ENCODE measurements at places on chromosomes 16 and 17. TPM values are rescaled to one million over a fixed set of nuclear protein-coding genes. Genes with fewer than 3 reads are reported as not detected.

Gene SLC16A13
- 0.94 TPM for total RNA-seq

Gene NUDT7
- 36.3 TPM for total RNA-seq

Gene OR1D2
- total RNA-seq: not detected

Gene C16orf74
- 1.1 TPM for total RNA-seq

Gene HIGD1B
- 5.5 TPM for total RNA-seq

Gene SMIM36
- not detected for total RNA-seq

Gene CTRB2
- total RNA-seq: not detected

Gene EXOC3L1
- total RNA-seq: 3.0 TPM

- DNase-seq: no peak
Observed at GRCh38 chr17:65920996-65921395, 270.9 kb downstream of the CEP112 start.

- DNase-seq: no peak
Observed at GRCh38 chr17:29624586-29624985, 1.9 kb upstream of the CORO6 start.

DNA sequence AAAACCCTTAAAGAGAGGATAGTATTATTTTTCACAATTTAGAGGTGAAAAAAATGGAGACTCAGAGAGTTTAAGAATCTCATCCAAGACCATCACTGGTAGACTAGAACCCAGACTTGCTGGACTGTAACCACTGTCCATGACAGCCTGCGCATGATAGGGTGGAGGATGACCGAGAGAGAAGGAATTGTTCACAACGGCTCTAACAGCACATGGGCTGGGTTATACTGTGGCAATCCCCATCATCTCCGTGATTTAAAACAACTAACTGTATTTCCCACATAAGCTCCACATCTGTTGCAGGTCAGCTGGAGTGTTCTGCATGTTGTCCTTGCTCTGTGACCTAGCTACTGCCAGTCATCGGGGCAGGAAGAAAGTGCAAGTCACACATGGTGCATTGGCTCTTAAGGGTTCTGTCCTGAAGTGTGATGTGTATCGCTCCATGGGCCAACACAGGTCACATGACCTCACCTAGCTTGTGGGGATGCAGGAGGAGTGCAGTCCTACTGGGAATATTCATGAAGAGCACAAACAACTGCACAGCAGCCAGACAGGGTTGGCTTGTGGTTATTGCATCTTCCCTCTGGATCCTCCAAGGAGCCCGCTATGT is 131.2 kb upstream of the MPHOSPH6 start:
- no peak for DNase-seq

GRCh38 chr17:4786106-4786511 is at the start of gene VMO1:
Gene VMO1, minus strand, starts transcription at chr17:4786364. Its CDS starts 12 bp downstream, at chr17:4786352.
- DNase-seq: peak; percentile 76

DNA sequence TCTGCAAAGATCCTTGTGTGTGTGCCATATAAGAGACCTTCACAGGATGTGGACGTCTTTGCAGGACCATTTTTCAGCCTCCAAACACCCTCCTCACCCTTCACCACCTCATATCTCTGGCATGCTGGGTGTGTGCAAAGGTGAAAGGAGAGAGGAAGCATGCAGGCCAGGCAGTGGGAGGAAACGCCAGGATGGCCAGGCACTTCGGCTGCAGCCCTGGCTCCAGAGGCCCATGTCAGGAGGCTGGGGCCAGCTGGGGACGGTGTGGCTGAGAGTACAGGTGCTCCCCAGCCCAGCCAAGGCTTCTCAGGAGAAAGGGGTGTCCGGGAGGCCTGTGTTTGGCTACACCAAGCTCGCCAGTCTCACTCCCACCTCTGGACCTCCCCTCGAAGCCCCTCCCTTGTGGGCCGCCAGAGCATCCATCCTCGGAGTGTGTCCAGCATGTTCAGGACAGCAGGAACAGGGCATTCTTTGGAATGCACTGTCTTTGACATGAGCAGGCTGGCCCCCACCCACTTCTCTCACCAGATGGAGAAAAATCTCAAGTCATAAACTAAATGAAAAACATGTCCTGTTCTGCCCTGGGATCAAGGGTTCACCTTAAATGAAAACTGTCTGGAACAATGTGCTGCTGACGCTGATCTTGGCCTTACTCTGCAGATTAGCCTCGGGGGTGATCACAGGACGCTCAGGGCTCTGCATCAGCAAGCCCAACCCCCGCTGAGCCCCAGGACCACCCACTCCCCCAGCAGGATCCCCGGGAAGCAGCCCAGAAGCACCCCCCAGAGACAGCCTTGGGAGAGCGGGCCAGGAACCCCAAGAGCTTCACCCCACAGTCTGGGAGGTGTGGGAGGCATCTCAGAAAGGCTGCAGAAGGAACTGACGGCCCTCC is 15.9 kb downstream of the PEMT start:
- no peak for DNase-seq

GRCh38 chr17:15501282-15501681 is 33.9 kb upstream of the CDRT4 start:
- DNase-seq: no peak
